Spinal cord (tissue), 10 donors: ENCODE measurements at places on chromosomes 7 and 10. TPM values are rescaled to one million over a fixed set of nuclear protein-coding genes. Genes with fewer than 3 reads are reported as not detected.

- DNase-seq = no peak
Measured at GRCh38 chr7:55593172-55593514, 20.8 kb upstream of the VOPP1 start.

- no peak for DNase-seq
Measured at GRCh38 chr10:67144530-67144929, 218.7 kb downstream of the LRRTM3 start.

- no peak for DNase-seq
Measured at GRCh38 chr10:101668566-101668965, 26.4 kb downstream of the FBXW4 start.

DNA sequence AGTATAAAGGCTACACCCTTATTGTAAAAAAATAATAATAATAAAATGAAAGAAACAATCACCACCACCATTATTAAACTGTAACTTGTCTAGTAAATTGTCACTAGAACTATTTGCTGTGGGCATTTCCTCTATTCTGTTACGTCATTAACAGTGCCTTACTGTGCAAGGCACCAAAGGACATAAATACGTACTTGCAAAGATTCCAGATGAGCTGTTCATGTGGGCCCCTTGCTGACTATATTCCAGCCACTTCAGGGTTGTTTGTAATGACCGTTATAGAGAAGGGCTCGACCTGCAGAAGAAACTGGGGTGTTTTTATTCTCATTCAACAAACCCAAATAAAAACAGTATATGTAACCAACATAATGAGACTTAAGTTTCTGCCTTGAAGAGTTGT, 60.4 kb downstream of the KLRG2 start:
- no peak for DNase-seq

DNA sequence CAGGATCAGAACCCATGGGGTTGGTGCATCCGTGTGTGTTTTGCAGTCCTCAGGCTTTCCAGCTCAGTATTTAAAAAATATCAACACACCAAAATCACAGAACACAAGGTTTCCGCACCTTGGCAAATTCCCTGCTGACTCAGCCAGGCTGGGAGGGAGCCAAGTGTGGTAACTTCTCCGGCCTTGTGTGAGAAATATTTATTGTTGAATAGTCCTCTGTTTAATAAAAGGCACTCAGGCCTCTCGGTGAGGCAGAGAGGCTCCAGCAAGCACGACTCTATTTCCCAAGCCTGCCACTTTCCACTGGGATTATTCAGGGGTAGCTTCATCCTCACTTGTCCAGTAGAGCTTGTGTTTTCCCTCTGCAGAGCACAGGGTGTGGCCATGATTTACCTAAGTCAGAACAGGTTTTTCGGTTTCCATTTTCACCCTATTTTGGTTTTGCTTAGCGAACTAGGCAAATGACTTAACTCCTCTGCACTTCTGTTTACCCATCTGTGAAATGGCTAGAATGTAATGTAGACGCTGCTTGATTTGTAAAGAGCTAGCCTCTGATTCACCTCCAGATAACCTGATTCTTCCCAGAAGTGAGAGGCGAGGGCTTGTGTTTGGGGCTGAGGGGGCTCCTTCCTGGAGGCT, 13.0 kb upstream of the CHST15 start:
- DNase-seq = peak; percentile 33

DNA sequence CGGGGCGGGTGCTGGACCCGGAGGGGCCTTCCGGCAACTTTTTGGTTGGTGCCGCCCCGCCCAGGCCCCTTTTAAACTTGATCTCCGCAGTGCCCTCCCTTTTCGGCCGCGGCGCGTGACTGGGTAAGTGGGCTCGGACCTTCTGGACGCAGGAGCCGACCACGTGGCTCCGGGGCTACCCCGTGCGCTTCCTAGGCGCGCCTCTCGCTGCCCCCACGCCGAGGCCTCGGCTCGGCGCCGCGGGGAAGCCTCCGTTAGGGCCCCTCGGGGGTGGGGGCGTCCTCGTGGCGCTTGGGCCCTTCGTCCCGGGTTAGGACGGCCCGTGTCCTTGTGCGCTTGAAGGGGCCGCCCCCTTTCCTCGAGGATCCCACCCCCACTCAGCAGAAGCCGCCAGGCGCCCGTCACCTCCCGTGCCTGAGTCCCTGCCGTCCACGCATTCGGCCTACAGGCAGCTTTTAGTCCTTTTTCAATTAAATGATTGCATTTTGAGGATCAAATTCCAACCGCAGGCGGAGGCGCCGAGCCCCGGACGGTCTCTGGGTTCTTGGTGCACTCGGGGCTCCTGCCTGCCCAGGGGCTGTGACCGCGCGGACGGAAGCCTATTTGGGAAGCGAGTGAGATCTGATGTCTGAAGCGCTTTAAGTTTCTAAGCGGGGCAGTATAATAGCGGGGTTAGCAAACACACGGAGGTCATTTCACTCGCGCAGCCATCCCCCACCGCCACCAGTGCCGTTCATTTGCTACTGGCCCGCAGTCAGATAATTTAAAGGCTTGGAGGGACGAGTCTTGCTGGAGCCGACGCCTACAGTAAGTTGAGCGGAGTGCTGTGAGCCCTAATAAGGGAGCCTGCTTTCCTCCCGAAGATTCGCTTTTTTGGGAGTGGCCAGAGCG, 31.8 kb upstream of the TOMM7 start:
- no peak for DNase-seq

- no peak for DNase-seq
Measured at GRCh38 chr10:96708456-96708855, 11.9 kb downstream of the PIK3AP1 start.

GRCh38 chr7:45417268-45417667, 156.9 kb upstream of the ADCY1 start:
- DNase-seq = no peak

DNA sequence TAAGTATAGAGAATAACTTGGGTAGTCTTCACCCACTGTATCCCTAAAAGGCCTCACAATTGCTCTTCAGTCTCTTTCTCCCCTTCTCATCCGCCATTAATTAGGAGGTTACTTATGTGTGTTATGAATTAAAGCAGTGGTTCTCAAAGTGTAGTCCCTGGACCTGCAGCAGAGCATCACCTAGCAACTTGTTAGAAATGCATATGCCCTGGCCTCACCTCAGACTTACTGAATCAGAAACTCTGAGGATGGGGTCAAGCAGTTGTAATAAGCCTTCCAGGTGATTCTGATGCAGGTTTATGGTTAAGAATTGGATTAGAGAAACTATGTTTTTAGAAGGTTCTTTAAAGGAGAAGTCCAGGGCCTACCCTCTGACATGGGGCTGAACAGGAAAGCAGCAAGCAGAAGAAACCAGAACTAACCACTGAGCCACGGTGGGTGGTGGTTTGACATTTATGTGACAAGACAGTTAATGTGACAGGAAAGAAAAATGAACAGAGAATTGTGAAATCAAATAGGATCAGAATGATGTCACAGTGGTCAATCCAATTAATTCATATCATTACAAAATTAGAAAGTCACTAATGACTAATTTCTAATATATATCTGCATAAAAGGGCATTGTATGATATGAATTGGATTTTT, 37.6 kb downstream of the ENTPD1 start:
- DNase-seq = no peak

- peak; percentile 45 for DNase-seq
Measured at GRCh38 chr10:69337296-69338132, 59.2 kb downstream of the HK1 start.

- DNase-seq = no peak
Measured at GRCh38 chr10:106555599-106555998, 608.9 kb downstream of the SORCS1 start.

DNA sequence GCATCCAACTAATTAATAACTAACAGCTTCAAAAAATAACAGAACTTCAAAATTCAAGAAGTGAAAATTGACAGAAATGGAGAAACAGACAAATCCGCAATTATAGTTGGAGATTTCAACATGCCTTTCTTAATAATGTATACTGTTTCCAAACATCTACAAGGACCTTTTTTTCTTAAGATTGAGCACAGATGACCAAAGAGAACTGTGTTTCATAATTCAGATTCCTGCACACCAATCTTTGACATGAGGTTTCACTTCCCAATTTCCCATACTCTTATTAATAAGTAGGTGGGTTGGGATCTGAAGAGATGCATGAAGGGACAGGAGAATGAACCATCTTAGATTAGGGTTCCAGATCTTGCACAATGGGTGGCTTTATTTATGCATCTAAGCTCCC, 24.9 kb upstream of the GIMAP7 start:
- no peak for DNase-seq

- DNase-seq = peak; percentile 67
Measured at GRCh38 chr7:95004618-95005247, 97.3 kb downstream of the PPP1R9A start.

GRCh38 chr10:106296750-106297392, 867.6 kb downstream of the SORCS1 start:
- DNase-seq = no peak

DNA sequence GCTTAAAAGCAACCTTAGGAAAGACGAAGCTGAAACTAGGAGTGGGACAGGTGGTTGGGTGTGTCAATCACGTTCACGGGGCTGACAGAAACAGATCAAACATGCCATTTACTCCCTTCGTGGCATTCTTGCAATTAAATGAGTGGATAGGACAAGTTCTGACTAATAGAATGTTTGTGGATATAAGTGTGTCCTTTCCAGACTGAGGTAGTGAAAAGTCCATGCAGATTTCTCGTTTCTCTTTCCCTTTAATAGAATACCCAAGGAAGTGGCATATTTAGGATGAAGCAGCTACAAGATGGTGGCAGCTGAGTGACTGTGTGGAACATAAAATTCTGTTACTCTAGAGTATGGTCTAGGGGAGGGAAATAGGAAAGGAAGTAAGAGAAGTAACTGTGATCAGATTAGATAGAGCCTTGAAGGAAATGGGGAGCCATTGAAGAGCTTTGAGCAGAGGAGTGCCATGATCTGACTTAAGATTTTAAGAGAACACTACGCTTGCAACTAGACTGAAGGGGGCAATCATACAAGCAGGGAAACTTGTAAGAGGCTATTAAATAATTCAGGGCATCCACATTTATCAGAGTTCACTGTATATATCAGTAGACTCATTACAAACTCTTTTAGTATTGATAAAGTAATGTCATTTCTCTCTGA, 46.3 kb upstream of the HYAL4 start:
- no peak for DNase-seq

GRCh38 chr10:132420981-132421846, 24.2 kb downstream of the PWWP2B start:
- no peak for DNase-seq

DNA sequence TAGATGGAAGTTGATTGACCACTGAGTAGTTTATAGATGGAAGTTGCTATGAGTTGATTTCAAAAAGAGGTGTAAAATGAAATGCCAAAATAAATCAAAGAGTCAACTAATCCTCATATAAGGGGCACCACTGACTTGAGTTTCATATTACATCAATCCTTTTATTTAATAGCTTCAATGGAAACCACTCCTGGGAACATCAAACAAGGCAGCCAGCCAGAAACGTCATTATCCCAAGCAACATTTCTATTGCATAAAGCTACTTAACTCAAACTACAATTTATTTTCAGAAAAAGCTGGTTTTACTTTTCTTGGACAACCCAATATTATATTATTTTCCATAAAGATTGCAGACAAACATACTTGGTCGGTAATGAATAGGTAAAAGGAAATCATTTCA, 162.1 kb downstream of the TSPAN12 start:
- no peak for DNase-seq

- no peak for DNase-seq
Measured at GRCh38 chr7:68020102-68020501, 1023.5 kb downstream of the TYW1 start.

- DNase-seq = no peak
Measured at GRCh38 chr7:44396496-44396895, 71.1 kb upstream of the CAMK2B start.

DNA sequence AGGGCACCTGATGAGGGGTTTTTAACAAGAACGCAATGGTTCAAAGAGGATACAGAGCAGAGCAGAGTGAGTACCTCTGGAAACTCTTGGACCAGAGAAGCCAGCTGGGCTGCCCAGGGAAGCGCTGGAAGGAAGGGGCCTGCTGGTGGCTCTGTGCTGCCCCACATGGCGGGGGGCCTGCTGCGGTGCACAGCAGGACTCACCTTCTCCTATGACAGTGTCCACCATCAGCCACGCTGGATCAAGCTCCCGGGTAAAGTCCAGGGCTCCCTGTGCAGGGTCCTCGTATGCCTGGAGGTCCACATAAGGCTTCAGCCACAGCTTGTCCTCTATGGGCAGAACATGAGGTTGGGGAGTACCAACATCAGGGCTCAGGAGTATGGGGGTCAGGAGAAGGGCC, 12.5 kb downstream of the EPHA1 start:
- no peak for DNase-seq

- no peak for DNase-seq
Measured at GRCh38 chr10:114308531-114309363, 69.7 kb downstream of the VWA2 start.

DNA sequence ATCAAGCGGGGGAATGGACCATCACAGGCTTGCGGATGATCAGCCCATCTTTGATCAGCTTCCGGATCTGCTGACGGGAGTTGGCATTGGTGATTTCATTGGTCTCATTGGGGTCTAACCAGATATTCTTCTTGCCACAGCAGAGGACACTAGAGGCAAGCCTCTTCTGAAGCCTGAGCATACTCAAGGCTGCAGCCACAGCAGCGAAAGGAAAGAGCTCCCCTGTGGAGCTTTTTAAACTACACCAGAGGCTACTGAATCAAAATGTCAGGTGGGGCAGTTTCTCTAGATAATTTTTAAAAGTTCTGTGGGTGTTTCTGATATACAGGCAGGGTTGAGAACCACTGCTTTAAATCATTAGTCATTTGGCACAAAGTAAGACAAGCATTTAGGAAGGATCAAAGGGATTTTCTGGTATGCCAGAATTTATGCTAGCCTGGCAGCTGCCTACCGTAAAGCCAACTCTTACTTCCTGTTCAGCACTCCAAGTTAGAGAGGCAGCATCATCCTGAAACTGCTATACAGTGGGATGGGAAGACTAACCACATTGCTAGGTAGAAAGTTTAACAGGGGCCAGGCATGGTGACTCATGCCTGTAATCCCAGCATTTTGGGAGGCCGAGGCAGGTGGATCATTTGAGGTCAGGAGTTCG, 7.0 kb downstream of the NAPEPLD start:
- no peak for DNase-seq

The C7orf57 gene
- polyA plus RNA-seq = 4.5 TPM

The CHAT gene
- 1.6 TPM for polyA plus RNA-seq

The MLXIPL gene
- 4.4 TPM for polyA plus RNA-seq

The GPNMB gene
- 10.7 TPM for polyA plus RNA-seq

The SPDYE6 gene
- 16.4 TPM for polyA plus RNA-seq

The MRC1 gene
- 2.4 TPM for polyA plus RNA-seq

The GPR26 gene
- polyA plus RNA-seq = 6.9 TPM

The ELN gene
- polyA plus RNA-seq = 192 TPM

The NANOS1 gene
- polyA plus RNA-seq = 24.3 TPM
